CD4-positive, alpha-beta T cell treated with Interleukin-1 beta for 1 hour (primary cell): ENCODE measurements at places on chromosomes 1 and 21.
A peak's percentile ranks its signal among the peaks of the same experiment; 100 is the strongest.

DNA sequence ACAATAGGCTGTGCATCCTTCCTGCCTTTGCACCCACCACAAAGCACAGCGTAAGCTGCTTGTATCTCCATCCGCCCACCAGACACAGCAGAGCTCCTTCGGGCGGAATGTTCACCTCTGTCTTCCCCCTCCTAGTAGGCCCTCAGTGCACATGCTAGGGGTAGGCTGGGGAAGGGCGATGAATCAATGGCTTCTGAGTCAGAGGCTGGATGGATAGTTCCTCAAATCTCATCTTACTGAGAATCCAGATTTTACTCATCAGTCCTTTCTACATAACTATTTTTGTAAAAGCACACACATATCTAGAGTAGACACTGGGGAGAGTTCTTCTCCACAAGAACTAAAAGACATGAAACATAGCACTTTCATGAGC, 73.8 kb downstream of the BCAR3 start:
- DNase-seq = no peak

DNA sequence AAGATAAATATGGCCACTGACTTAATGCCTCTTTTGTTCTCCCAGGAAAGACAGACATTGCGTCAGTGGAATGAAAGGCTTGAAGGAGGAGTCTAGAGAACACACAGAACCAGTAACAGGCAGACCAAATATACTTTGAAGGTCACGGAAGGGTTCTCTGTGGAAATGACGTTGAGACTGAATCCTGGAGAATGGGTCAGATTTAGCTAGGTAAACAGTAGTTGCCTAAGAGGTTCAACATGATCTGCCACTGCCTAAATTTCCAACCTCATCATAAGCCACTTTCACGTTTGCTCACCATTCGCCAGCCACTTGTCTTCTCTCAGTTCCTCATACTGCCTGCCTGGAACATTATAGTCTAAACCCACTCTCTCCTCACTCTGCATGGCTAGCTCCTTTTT, 20.5 kb downstream of the PLA2G4A start:
- DNase-seq = no peak

DNA sequence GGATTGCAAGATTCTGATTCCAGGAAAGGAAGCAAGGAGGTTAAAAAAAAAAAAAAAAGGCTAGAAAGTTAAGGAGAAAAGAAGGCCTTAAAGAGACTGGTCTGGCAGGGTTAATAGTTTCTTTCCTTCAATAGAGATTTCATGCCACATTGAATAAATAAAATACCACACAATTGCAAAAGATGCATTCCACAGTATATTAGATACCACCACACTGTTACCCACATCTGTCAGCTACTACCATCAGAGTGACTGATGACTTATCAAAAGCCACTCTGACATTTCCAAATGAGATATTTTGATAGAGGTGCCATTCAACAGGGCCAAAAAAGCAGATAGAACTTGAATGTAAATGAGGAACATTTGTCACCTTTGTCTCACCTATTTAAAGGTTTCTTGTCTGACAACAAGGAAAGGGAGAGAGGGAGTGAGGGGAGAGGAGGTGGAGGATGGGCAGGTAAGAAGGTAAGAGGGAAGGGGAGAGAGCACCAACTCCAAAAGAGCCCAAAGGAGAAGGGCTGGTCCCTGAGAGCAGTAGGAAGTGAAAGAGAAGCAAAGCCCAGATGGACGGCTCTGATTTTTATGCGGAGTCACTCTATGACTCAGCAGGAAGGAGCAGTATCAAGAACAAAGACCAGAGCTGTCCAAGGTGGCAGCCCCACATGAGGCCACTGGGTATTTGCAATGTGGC, 38.3 kb downstream of the LRRN2 start:
- DNase-seq = no peak

DNA sequence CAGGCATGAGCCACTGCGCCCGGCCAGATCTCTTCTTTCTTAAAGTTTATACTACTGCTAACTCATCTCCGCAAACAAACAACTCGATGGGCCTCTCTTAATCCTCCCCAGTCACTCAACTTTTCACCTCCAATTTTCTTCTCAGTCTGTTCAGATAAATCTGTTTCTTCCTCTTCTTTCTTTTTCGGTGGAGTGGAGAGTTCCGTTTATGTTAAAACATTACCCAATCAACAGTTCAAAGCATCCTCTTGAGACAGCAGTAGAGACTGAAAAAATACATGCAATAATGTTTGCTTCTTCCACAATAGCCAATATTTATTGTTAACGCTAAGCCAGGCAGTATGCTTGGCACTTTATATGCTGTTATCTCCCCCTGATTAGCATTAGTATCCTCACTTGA, 1.4 kb upstream of the ANKRD13C start:
- DNase-seq = no peak

GRCh38 chr1:166155108-166155507, 11.7 kb downstream of the FAM78B start:
- DNase-seq = no peak

DNA sequence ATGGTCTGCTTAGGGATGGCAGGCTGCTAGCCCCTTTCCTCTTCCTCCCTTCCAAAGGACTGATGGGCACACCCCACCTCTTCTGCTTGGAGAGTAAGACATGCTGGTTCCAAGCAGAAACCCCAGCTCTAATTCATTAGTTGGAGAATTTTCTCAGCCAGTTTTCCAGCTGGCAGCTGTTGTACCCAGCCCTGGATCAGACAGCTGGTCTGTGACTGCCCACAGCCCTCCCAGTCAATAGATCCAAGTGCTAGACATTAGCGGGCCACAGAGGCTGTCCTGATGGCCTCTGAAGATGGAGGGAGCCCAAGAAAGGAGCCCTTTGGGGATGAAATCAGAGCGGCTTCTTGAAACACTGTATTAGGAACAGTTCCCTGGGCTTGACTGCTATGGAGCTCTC, 35.8 kb downstream of the ACOT11 start:
- no peak for DNase-seq

- DNase-seq = peak; percentile 38
These were observed at the start of gene TRIM58 for GRCh38 chr1:247857069-247857984. TSS of gene TRIM58 (plus strand) at chr1:247857187. CDS start at chr1:247857247, 60 bp downstream.

DNA sequence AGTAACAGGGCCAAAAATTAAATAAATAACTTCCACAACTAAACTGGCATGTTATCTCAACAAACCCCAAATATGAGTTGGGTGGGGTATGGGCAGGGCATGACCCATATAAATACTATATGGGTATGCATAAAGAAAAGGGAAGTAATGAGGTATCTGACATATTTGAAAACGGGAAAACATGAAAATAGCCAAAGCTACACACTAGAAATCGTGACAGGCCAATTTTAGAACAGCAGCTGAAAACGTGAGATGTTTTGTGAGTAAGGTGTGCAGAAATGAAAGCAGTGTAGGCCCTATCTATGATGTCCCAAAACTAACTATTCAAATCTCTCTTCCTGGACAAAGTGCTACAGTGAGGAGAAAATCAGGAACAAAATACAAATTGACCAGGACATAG, 537.9 kb upstream of the NR5A2 start:
- DNase-seq = no peak

GRCh38 chr1:30875197-30875596, 33.4 kb downstream of the SDC3 start:
- no peak for DNase-seq

- DNase-seq = no peak
These were observed 275.8 kb downstream of the TGFB2 start for GRCh38 chr1:218620956-218621355.

DNA sequence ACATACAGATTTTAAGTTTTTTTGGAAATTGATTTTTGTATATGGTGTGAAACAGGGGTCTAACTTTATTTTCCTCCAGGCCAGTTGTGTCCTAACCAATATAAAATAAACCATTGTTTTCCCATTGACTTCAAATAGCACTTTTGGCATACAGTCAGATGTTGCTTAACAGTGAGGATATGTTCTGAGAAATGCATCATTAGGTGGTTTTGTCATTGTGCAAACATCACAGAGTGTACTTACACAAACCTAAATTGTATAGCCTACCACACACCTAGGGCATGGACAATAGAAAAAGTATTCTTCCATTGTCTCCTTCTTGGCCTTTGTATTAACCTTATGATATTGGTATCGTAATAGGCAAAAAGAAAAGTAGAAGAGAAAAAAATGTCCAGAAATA, 37.4 kb upstream of the DISP1 start:
- no peak for DNase-seq

DNA sequence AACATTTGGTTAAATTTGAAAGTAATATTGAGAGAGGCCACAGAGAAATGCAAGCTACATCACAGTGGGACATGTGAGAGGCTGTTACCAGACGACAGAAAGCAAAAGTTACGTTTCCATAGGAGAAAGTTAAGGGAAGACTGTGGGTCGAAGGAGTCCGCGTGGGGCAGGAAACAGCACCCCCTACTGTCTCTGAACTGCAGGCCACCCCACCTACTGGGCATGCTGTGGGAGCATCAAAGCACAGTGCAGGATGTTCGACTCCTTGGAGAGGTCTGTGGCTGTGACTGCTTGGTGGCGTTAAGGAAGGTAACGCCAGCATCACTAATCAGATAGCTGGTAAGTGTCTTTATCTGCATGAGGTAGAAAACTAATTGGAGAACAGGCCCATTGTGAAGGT, 123.9 kb downstream of the PTBP2 start:
- DNase-seq = peak; percentile 9

GRCh38 chr1:116556289-116557006, 14.4 kb downstream of the CD58 start:
- DNase-seq = peak; percentile 72

DNA sequence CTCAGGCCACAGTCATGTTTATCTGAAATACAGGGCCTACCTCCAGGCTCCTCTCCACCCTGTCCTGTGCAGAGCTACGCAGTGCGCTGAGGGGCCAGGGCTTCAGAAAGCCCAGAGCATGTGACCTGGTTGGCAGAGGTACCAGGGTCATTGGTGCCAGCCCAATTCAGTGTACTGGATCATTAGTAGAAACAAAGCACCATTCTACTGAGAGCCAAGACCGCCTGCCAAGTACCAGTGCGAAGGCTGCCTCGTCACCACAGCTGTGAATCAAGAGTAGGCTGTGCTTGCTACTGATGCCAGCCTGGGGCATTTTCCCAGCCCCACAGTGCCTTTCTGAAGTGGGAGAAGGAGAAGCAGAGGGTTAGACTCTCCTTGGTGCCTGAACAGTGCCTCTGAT, 59.8 kb downstream of the CAPN9 start:
- DNase-seq = no peak

DNA sequence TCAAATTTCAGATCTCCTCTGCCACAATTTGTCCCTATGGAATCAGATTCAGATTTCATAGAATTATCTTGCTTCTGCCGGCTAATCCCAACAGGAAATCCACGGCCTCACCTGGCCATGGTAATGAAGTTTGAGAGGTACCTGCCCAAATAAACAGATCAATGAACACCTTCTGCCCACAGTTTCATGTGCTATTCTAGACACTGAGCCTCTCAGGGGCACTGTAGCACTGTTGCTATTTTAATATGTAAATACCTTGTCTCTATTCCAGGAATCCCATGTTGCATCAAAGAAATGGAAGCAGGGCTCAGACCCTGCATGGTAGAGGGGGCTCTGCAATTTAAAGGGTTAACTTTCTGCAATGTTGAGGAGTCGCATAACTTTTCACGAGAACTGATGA, 593.1 kb downstream of the PTBP2 start:
- DNase-seq = no peak

- no peak for DNase-seq
These were observed 56.5 kb downstream of the IRF2BP2 start for GRCh38 chr1:234553240-234554188.

- DNase-seq = no peak
These were observed 121.7 kb upstream of the RUNX1 start for GRCh38 chr21:35170818-35171217.

DNA sequence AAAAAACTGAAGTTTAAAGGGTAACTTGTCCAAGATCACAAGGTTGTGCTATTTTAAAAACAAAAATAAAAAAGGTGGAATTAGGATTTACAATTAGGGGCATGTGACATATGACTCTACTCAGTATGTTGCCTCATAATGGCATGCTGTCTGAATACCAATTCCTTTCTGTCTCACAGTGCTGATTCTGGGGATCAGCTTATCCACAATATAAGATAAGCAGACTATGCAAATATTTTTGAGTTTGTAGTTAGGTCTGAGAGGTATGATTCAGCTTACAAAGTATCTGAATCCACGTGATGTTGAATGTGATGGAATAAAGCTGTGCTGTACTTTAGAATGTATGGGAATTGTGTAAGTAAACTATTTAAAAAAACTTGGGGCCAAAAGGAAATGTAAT, 216.6 kb downstream of the HHIPL2 start:
- no peak for DNase-seq

DNA sequence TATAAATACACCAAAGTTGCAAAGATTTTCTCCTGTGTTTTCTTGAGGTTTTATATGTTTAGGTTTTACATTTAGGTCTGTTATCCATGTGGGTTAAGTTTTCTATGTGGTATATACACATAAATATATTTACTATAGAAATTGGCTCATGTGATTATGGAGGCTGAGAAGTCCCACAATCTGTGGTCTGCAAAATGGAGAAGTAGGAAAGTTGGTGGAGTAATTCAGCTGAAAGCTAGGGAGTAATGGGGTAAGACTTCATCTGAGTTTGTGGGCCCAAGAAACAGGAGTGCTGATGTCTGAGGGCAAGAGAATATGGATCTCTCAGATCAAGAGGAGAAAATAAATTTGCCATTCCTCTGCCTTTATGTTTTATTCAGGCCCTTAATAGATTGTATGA, 146.0 kb downstream of the GPATCH2 start:
- DNase-seq = no peak

GRCh38 chr1:201786824-201787223, 42.1 kb upstream of the IPO9 start:
- no peak for DNase-seq

- no peak for DNase-seq
These were observed 29.9 kb upstream of the LRRC3 start for GRCh38 chr21:44425307-44425894.

DNA sequence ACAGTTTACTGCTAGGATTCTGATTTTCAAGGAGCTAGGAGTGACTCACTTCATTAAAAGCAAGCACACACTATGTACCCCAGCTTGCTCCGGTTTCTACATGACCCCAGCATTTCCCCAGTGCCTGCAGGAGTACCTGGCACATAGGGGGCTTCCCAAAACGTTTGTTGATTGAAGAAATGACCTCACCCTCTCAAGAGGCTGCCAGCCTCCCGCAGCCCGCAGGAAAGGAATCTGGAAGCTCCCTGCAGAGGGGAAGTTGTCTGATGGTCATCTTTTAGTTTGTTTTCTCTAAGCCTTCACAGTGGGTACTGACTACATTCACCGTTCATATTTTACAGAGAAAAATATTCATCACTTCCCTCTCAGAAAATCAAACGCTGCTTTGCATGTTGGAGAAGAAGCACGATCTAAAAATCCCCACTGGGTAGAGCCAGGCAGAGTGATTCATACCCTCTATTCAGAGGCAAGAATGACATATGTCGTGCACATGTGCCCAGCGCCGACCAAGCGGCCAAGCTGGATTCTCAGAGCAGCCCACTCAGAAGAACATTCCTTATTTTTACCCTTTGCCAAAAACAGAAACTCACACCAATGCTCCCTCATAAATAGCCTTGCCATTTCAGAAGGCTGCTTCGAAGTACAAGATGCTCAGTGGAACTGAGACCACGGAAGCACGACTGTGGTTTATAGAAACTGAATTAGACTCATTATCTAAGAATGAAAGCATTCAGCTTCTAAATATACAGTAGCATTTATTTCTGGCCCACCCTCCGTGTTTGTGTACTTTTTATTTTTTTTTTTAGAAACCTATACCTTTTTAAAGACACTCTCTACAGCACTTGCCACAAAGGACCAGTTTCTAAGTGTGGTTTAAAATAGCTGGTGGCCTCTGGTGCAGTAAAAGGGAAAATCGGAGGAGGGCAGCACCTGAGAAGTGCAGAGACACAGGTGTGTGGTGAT, 143.2 kb downstream of the MIS18A start:
- no peak for DNase-seq
